GM13977 (cell line): ENCODE measurements at places on chromosomes 16 and 17.

DNA sequence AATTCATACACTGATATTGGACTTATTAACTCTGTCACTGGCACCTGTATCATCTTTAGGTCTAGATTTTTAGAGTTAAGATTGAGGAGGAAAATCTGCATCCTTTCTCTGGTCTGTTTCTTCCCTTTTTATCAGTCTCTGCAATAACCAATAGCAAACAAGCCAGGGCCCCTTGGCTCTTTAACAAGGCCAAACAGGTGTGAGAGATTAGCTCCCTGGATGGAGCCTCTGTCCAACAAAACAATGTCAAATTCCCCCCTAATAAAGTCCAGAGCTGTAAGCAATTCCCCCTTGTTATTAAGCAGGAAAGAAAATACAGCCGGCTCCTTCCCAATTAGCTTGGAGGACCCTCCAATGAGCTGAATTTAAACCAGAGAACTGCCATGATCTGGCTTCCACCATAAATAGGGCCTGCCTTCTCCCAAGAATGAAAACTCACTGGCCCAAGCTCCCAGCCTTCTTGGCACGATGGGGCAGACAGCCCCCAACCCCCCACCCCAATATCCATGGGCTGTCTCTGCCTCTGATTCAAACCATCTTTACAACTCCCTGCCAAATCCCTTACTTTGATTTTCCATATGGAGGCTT is 56.1 kb upstream of the SOX9 start:
- no peak for DNase-seq

- no peak for DNase-seq
Observed at GRCh38 chr16:19269098-19269497, 16.4 kb upstream of the CLEC19A start.

- DNase-seq: no peak
Observed at GRCh38 chr17:29357821-29358232, 32.3 kb upstream of the TAOK1 start.

DNA sequence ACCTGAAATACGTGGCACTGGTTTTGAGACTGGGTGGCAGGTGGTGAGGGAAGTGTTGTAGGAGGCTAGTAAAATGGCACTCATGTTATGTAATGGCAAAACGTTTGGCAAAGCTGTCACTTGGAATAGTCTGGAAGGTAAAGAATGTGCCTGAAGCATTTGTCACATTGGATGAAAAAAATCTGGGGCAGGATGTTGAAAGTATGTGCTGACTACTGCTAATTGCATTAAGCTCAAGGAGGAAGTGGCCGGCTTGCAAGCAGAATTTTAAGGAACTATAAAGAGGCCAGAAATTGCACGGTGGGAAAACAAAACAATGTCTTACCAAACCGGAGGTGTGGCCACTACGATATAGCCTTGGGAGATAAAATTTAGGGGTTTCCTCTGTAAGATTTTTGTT is 26.6 kb upstream of the NLRP1 start:
- DNase-seq: no peak

- DNase-seq: no peak
Observed at GRCh38 chr17:74059479-74060240, 143.8 kb upstream of the RPL38 start.

DNA sequence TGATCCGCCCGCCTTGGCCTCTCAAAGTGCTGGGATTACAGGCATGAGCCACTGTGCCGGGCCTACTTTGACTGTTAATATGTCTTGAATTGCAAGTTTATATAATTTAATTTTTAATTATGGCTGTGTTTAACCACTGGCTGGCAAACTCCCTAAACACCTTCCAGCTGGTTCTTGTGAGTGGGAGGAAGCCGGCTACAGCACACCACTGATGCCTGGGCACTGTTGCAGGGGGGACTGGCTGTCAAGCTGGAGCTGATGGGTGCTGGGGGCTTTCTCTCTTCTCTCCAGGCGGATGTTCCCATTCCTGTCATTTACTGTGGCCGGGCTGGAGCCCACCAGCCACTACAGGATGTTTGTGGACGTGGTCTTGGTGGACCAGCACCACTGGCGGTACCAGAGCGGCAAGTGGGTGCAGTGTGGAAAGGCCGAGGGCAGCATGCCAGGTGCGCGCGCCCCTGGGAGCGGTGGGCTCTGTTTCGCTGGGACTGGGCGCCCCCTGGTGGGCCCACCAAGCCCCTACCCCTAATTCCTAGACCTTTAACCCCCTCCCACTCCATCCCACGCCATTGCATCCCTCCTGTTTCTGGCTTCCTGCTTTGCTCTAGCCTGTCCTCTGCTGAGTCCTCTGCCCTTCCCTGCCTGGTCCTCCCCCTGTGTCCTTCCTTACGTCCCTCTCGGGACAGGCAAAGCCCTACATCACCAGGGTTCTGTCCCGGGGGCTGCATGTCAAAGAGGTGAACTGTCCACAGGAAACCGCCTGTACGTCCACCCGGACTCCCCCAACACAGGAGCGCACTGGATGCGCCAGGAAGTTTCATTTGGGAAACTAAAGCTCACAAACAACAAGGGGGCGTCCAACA is 9.5 kb downstream of the TBX21 start:
- DNase-seq: peak; percentile 68

- no peak for DNase-seq
Observed at GRCh38 chr16:74713325-74713724, 12.7 kb upstream of the MLKL start.

- no peak for DNase-seq
Observed at GRCh38 chr16:92431-93339, 14.7 kb downstream of the MPG start.

GRCh38 chr17:43398724-43399595 is at the start of gene ARL4D:
Gene ARL4D (plus strand): TSS chr17:43398993. CDS start chr17:43399733, 740 bp downstream.
- peak; percentile 81 for DNase-seq

DNA sequence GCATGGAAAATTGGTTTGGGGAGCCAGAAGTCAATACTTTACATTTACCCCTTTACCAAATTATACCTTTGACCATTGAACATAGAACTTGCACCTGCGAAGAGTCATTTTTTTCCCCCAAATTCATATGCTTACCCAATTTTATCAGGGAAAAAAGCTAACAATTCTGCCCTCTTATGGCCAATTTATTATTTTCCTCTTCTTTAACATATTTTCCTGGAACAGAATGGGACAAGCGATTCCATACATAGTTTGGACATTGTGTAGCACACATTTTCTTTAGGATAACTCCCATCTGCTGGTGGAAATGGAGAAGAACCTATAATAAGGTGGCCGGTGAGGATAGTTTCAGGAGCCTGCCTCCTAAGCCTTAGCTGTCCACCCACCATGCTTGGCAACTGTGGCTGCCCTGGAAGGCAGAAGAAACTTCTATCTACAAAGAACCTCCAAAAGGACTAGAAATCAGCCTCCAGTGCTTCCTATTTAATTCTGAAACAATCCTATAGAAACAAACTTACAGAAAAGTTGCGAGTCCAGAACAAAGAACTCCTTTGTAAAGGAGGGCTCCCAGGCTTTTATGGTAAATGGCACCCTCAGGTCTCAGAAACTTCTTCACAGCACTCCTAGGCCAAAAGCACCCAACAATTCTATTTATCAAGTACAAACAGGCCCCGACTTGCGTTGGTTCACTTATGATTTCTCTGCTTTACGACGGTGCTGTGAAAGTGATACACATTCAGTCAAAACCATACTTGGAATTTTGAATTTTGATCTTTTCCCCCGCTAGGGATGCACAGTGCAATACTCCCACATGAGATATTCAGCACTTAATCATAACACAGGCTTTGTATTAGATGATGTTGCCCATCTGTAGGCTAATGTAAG is 64.1 kb upstream of the CACNG4 start:
- DNase-seq: no peak

DNA sequence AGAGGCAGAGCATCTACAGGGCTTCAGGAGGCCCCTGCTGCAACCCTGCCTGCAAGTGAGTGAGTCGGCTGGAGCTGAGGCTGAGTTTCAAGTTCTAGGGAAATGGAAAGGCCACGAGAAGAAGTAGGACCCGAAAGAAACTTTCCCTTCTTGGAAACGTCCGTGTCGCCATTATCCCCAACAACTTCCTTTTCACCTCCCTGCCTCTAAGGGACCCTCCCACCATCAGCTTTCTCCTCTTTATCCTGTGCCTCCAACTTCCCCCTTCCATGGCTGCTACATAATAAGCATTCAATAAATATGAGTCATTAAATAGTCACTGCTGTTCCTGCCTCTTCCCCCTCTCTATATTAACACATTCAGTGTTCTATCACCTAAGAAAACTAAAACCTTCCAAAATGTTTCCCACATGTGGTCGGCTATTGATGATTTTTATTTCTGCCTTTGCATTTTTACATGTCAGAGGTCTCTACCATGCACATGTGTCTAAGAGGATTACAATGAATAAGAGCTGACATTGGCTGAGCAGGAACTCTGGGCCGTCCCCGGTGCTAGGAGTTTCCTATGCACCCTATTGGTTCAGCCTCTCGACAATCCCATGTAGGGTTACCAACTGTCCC is 115.9 kb upstream of the TNRC6C start:
- DNase-seq: no peak

DNA sequence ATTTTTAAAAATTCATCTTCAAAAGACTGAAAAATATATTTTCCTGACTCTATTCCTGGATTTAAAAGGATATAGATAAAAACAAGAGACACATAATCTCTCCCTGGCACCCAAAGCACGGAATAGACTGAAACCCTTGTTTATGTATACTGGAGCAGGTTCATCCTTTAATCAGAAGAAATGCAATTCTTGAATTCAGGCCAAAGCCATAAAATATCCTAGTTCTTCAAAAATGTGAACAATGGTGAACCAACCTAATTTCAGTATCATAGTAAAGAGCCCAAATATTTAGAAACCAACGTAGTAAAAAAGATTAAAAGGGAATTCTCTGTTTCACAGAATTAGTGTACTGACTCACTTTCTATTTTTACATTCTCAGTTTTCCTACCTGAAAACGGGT is 188.5 kb upstream of the C17orf78 start:
- DNase-seq: no peak

GRCh38 chr17:48261297-48261880 is 153.8 kb downstream of the SNX11 start:
- DNase-seq: no peak

DNA sequence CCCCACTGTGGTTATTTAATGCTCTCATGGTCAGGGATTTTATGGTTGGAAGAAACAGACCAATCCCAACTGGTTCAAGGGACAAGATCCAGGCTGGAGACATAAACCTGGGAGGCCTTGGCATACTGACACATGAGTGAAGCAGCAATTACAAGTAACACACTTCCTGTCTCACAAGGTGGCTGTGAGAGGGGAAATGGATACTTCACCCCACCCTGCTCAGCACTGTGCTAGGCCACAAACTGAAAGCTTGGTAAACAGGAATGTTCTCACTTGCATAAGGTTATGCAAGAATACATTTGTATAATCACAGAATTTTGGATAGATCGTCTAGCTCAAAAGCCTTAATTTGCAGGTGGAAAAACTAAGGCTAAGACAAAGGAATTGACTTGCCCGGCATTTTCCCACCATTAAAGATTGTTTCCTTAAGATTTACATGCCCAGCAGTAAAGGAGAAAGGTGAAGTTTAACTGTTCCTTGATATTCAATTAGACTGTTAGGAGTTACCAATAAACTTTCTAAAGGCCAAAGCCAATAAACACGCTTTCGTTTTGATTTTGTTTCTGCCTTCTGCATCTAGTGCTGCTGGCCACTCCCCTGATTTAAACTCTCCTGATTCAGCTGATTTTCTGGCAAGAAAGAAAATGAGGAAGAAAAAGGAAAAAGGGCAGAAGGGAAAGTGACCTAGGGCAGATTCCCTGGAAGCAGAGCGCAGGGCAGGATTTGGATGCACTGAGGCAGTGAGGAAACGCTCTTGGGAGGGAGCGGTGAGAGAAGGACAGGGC is 215.6 kb upstream of the CDH5 start:
- DNase-seq: no peak

- no peak for DNase-seq
Observed at GRCh38 chr16:12420661-12421209, 383.0 kb downstream of the CPPED1 start.
